ENCODE measurements at places on chromosomes 2 and 18.

DNA sequence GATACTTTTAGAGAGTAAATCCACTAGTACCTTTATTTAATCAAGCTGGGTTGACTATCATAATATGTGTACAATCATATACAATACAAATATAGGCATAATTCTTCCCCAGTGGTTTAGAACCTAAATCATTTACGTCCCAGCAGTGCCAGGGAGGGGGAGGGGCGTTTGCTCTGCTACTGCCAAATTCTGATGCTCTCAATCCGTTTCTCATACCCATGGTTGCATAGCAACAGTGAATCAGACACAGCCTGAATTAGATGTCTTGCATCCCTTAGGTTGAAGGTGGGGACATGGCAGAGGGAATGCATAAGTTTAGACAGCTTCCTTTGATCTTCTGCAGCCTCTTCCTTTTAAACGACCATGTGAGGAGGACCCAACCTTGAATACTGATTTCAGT is 135.4 kb downstream of the ABCA12 start:
- DNase-seq, result no peak

GRCh38 chr2:235244255-235245220 is 249.3 kb upstream of the AGAP1 start:
- no peak for DNase-seq

- no peak for DNase-seq
Measured at GRCh38 chr2:15622214-15622613, 30.5 kb downstream of the DDX1 start.

- no peak for DNase-seq
Measured at GRCh38 chr2:33342705-33343104, 133.7 kb upstream of the RASGRP3 start.

- DNase-seq, result no peak
Measured at GRCh38 chr2:202140522-202141252, 67.6 kb downstream of the KIAA2012 start.

DNA sequence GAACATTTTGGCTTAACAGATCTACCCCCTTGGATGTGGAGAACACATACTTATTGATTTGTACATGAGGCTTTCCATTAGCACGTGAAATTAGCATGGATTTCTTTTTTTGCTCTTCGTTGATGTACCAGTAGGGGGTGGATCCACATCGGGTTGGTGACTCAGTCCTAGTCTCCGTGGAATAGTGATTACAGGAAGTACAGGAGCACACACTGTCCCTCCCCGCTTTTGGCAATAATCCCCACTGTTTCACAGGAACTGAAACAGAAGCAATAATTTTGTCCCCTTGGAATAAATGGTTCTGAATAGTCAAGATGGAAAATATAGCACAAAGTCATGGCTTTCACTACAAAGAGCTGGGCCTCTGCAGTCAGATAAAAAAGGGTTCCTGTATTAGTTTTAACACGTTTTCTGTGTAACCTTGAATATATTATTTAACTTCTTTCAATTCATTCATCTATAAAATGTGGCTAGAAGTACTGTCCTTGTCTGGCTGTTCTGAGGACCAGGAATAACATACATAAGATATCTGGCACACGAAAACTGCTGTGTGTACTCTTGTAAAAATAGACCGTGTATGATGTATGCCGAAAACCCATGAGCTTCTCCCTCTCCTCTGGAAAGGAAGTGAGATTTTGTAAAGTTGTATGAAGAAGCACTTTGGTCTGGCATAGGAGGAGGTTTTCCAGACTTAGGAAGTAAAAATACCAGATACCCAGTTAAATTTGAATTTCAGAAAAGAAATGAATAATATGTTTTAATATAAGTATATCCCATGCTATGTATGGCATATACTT is 229.2 kb downstream of the GALR1 start:
- no peak for DNase-seq

DNA sequence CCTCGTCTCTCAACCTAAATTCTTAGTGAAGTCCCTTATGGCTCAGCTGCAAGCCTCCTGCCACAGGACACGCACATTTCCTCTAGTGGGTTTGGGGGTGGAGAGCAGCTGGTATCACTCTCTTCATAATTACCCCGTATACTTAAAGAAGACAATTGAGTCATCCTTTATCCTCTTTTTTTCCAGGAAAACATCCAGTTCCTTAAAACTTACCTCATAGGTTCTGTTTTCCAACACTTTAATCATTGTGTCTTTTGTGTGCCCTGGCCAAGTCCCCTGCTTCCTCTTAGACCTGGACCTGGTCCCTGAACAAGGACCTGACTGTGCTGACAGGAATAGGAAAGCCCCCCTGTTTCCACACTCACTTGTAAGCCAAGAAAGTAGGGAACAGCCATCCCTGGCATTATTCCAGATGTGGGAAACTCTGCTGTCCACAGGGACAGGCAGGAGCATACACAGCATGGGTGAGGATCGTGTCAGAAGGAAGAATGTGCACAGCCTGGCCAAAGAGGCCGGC is 42.3 kb upstream of the MYO1B start:
- peak; percentile 28 for DNase-seq

DNA sequence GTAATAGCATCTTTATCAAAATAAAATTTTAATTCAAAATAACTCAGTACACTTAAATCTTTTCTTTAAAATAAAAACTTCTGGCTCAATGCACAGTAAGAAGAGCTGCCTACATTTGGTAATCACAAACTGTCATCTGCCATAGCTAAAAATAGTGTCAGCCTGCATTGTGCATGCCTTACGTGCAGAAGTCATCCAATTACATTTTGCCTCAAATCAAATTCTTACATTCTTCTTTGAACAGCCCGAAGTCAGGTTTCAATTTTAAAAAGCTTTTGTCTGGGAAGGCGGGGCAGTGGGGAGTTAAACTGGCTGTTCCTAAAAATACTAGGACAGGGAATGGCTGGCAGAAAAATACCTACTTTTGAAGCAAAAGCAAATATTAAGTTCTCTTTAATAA is 51.1 kb downstream of the RTN4 start:
- DNase-seq, result no peak

GRCh38 chr2:106065983-106066820 is 127.9 kb downstream of the UXS1 start:
- no peak for DNase-seq

DNA sequence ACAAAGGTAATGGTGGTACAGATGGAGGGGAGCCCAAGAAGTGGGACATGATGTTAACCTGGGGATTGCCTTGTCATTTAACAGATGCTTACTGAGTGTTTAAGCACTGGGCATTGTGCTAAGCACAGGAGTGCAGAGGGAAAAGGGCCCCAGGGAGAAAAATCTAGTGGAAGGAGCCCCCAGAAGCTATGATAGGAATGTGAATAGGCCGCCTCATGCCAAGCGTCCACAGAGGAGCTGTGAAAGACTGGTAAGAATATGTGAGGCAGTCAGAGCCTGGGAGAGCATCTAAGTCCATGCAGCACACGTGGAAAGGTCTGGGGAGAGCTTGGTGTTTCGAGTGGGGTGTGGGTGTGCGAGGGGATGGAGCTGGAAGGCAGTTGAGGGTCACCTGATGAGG is 5.5 kb downstream of the ZNF532 start:
- no peak for DNase-seq

- no peak for DNase-seq
Measured at GRCh38 chr2:150271952-150272802, 215.3 kb downstream of the RND3 start.

DNA sequence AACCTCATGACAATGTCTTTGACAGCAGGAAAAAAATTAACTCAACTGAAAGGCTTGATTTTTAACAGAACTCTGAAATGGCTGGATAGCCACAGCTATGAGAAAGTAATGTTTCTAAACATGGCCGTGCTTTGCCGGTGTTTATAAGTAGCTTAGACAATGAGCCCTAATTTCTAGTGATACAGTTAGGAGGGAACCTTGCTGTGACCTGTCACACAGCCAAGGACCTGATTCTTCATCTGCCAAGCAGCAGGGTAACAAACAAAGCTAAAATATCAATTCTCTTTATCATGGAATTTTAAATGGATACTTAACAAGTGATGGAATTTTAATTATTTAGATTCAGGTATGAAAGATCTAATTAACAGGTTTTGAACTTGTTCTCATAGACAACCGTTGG is 24.3 kb upstream of the DYNC2LI1 start:
- DNase-seq, result no peak

GRCh38 chr2:190534310-190535120 is at the start of gene NEMP2:
Gene NEMP2, minus strand, starts transcription at chr2:190534722. Its CDS starts 67 bp downstream, at chr2:190534655.
- DNase-seq, result peak; percentile 85

GRCh38 chr2:207055257-207055656 is 110.5 kb downstream of the KLF7 start:
- no peak for DNase-seq

DNA sequence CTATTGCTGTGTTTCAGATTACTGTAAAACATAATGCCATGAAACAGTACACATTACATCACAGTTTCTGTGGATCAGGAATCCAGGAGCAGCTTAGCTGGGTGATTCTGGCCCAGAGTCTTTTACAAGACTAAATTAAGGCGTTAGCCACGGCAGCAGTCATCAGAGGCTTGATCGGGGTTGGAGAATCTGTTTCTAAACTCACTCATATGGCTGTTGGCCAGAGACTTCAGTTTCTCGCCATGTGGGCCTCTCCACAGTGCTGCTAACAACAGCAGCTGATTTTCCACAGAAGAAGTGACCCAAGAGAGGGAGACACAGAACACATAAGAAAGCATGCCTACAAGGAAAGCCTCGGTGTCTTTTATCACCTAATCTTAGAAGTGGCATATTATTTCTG is 89.2 kb upstream of the MYO3B start:
- DNase-seq, result no peak

DNA sequence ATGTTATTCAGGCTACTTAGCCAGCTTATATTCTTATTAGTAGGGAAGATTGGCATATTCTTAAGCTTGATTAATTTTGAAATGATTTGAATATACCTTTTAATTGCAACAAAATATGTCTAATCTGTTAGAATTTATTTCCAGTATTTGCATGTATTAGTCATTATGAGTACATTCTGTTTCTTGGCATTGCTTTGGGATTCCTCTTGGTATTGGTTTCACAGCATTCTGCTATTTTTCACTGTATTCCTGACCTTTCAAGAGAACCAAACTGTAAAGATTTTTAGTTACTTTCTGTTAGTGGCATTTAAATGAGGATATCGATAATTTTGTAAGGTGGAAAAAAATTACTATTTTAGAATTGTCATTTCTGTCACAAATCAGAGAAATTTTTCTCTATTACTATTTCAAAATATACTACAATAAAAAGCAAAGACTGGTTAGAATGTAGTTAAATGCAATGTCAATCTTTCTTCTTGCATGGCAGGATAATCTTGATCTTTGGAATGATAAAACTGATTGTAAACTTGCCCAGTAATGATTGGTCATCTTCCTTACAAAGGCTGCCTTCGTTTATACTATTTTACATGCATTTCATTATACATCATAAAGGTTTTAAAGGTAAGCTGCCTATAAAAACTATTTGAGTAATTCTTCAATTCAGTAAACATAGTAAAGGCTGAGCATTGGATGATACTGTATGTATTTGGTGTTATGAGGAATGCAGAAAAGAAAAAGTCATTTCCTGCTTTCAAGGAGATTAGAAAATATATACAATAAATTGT is 86.1 kb downstream of the SLC4A10 start:
- DNase-seq, result no peak

GRCh38 chr2:226515344-226516055 is 284.1 kb downstream of the IRS1 start:
- no peak for DNase-seq

DNA sequence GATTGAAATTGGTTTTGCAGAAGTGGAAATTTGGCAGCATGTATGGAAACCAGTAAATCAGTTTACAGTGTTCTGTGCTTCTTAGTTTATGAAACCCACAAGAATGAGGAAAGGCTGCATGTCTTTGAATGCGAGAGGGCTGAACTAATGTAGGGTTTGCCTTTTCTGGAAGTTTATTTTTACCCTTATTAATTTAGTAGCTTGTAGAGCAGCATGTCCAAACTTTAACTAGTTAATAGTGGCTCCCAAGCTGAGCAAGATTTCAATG is 50.4 kb downstream of the LDLRAD4 start:
- DNase-seq, result no peak

GRCh38 chr2:238331916-238332315 is 11.6 kb downstream of the TRAF3IP1 start:
- no peak for DNase-seq

GRCh38 chr2:172808156-172808555 is 72.5 kb downstream of the RAPGEF4 start:
- DNase-seq, result no peak

DNA sequence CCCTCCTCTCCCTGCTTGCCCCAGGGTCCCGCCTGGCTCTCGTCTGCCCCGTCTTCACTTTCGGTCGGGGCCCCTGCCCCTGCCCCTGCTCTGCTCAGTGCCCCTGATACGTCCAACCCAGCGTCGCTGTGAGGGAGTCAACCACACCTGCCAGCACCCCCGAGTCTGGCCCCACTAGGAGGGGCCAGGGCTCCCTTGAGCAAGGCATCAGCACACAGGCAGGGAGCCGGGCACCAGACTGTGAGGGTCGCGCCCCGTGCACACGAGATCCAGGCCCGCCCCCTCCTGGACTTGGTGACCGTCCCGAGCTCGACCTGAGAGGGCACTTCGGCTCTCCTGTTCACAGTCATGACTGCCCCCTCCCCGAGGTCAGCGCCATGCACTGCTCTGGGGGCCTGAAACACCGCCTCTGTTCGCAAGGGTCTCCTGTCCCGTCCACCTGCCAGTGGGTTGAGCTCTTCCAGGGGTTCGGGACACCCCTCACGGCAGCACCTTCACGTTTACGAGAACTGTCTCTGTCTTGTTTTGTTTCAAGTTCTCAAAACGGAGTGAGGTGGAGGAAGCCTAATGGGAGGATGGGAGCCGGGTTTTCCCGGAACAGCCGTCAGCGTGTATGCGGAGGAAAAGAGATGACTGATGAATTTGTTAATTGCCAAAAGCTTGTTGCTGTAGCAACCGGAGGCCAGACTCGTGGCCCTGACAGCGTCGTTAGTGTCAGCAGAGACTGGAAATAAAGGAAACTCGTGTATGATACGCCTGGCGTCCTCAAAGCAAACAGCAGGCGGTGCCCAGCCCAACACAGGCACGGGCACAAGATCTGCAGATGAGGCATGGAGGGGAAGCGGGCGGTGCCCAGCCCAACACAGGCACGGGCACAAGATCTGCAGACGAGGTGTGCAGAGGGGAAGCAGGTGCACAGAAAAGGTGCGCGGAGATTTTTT is 48.2 kb upstream of the KCNG2 start:
- DNase-seq, result no peak

DNA sequence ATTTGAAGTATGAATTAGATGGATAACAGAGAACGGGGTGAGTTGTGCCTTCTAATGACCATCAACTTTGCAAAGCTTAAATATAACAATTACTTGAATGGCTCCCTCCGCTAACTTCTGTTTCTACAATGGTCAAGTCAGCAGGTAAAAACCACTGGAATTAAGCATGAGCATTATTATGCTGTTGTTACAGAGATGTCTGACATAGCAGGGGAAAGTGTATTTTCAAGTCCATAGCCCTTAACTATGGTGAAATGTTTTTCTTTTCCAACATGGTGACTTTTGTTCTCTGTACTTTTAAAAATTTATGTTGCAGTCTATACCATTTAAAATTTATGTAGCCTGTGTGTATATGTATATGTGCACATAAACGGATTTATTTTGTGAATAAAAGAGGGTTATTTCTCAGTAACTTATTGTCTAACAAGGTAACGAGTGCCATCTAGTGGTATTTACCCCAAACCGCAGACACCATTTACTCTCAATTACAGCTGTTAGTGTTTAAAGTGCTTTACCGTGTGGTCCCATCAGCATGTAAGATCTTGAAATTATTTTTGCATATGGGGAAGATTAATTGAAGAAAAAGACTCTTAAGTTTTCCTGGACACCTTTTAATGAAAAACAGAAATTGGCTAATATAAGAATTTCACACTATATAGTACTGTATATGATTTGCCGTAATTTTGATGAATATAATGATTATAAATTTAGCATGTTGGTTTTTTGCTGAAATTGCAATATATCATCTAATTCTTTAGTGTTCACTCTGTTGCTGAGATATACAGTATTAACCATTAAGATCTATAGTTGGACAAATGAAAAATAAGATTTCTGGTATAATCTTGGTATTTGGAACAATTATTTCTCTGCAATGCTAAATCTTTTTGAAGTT is 78.2 kb downstream of the UBE2E3 start:
- DNase-seq, result peak; percentile 57

All from CD4-positive, alpha-beta T cell treated with Interleukin-17A for 4 hours (primary cell).